ENCODE measurements at places on chromosomes 7 and 10.

DNA sequence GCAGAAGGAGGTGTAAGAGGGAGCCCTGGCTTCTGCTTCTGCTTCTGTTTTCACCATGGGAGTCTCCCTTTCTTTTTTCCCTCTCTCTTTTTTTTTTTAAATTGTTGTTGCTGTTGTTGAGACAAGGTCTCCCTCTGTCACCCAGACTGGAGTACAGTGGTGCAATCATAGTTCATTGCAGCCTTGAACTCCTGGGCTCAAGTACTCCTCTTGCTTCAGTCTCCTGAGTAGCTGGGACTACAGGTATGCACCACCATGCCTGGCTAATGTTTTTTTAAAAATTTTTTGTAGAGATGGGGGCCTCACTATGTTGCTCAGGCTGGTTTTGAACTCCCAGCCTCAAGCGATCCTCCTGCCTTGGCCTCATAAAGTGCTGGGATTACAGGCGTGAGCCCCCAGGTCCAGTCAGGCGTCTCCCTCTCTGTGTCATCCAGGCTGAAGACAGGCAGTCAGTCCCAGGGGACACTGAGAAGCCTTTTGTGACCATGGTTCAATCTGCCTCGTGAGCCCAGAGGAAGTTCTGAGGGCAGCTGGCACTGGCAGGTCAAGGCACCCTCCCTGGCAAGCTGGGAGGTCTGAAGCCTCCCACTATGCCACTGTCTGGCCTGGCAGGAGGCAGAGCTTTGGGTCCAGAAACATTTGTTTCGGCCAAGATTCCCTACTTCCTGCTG is 33.6 kb upstream of the NPFFR1 start:
- DNase-seq, result no peak

DNA sequence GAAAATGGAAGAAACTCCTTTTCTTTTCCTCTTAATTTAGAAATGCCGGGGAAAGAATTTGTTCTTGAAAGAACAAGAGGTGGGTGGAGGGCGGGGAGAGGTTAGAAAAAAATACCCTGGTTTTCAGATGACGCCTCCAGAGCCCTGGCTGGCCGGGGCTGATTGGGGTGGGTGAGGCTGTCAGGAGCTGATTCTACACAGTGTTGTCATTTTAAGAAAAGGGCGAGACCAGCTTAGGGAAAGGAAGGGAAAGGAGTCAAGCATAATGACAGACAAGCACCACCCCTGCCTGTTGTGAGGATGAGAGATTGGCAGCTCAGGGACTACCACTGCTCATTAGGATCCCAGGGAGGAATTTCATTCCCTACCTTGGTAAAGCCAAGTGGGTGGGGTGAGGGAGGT is 9.9 kb upstream of the FAM180A start:
- DNase-seq, result no peak

DNA sequence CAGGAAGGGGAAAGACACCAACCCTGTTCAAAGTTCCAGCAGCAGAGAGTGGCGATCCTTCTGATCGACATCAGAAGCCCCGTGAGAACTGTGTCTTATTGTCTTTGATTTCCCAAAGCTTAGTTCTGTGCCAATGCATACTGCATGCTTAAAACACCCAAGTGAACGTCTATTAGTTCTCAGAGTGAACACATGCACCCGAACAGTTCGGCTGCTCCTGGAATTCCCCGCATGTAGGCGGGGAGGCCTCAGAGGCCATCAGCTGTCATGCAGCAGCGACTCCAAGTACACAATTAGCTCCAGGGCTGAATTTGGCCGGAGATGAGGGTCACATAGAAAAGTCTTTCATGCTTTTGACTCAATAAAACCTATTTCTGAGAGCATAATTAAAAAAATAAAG is 276.9 kb downstream of the ZMYND11 start:
- DNase-seq, result no peak

GRCh38 chr10:62130948-62131347 is 137.7 kb downstream of the RTKN2 start:
- DNase-seq, result no peak

DNA sequence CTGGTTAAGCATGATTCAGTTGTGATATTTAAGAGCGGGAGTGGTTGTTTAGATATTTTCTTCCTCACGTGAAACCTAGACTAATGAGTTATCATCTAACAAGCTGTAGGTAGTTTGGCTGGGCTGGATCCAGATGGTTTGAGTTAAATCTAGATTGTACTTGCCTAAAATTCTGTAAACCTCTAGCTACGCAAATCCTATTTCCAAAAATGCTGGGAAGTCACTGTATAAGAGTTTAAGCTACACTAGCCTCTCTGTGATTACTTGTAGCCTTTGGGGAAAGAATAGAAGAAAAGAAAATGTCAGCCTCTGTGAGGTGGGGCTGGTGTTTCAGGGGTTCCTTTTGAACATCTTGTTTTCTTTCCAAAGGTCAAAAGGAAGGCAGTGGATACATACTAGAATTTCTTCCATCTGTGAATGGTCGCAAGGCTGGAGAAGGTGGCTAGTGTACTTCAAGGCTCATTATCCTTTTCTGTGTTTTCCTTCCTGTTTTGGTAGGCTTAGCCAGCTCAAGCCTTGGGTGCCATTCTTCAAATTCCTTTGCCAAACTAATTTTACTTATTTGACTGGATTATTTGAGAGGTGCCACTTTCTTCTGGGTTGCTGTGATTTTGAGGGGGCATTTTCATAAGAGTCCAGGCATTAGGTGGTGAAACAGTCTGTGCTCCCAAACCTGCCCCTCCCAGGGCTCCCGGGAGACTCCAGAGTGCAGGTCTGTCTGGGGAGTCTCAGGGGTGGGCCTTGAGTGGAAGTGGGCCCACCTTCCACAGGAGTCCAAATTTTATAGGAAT is 5.2 kb upstream of the EN2 start:
- no peak for DNase-seq

DNA sequence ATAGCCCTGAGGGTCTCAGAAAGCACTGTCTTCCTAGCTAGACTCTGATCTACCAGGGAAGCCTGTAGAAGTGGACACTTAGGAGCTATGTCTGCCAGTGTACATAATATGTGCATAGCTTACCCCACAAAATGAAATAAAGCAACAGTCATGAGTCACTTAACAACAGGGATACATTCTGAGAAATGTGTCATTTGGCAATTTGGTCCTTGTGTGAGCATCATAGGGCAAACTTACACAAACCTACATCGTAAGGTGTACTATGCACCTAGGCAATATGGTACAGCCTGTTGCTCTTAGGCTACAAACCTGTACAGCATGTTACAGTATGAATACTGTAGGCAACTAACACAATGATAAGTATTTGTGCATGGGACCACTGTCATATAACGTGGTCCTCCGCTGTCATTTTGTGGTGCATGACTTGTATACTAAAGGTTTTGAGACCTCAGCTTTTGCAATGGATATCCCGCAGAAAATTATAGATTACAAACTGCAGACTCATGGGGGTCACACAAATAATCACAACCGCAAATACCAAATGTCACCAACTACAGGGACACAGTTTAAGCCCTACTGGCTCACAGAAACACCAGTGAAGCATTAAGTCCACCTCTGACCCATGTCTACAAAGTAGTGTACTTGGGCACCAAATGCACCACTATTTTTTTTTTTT is 1.7 kb downstream of the URGCP start:
- no peak for DNase-seq

GRCh38 chr10:83301732-83302131 is 837.6 kb upstream of the GHITM start:
- no peak for DNase-seq

GRCh38 chr7:136325027-136325426 is 347.9 kb upstream of the MTPN start:
- DNase-seq, result no peak

- DNase-seq, result no peak
Observed at GRCh38 chr10:132270721-132271457, 36.9 kb downstream of the STK32C start.

Data from stimulated activated CD8-positive, alpha-beta memory T cell treated with anti-CD3 and anti-CD28 coated beads, Interleukin-2, amount 100 ng/mL, for 48 hours (primary cell).